ENCODE measurements at places on chromosomes 13 and 19. TPM values are rescaled to one million over a fixed set of nuclear protein-coding genes. Genes with fewer than 3 reads are reported as not detected.
A peak's percentile ranks its signal among the peaks of the same experiment; 100 is the strongest.

NLRP12 gene
- 3.6 TPM for total RNA-seq

PCDH20 gene
- total RNA-seq = 0.29 TPM

IGFL2 gene
- not detected for total RNA-seq

GRCh38 chr13:45362939-45363338 lies 22.0 kb upstream of the TPT1 start:
- DNase-seq = peak; percentile 90

DNA sequence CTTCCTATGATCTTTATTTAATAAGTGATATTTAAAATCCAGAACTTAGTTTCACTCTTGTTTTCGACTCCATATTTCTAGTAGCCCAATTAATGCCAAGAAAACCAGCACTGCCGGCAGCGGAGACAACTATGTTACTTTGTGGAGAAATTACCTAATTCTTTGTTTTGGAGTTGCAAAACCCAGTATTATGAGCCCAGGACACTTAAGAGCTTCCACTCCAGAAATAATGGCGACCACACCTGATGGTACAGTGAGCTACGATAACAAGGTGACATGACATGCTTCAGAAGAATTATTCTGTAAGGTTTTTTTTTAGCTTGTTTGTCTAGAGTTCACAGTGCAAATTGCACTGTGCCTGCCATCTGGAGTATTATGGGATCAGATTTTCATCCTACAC lies 136.4 kb downstream of the ZAR1L start:
- no peak for DNase-seq

NCAN gene
- total RNA-seq = 1.5 TPM

RETN gene
- not detected for total RNA-seq

DNA sequence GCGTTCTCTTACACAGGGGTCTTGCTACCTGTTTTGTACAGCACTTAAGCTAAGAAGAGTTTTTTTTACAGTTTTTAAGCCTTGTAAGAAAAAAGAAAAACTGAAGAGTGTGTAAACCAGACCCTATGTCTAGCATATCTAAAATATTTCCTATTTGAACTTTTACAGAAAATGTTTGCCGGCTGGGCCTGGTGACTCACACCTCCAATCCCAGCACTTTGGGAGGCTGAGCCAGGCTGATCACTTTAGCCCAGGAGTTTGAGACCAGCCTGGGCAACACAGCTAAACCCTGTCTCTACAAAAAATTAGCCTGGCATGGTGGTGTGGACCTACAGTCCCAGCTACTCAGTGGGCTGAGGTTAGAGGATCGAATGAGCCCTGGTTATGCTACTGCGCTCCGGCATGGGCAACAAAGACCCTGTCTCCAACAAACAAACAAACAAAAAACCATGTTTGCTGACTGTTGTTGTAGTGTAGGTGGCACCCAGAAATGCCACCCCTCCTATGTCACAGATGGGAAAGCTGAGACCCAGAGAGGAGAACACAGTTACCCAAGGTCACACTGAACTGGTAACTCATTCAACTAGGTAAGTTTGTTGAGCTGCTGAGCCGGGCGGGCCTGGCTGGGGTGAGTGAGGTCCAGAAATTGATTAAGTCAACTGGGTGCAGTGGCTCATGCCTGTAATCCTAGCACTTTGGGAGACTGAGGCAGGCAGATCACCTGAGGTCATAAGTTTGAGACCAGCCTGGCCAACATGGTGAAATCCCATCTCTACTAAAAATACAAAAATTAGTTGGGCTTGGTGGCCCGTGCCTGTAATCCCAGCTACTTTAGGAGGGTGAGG lies 1.9 kb upstream of the VASP start:
- DNase-seq = no peak

SNAPC2 gene
- total RNA-seq = 17.8 TPM

GRCh38 chr13:24161980-24162525 lies 1.5 kb downstream of the SPATA13 start:
- DNase-seq = no peak

ZNF274 gene
- total RNA-seq = 28.7 TPM

ZNF681 gene
- total RNA-seq = 10.4 TPM

ZBTB45 gene
- total RNA-seq = 18.8 TPM

GRCh38 chr13:31154939-31155338 lies 6.8 kb downstream of the HSPH1 start:
- DNase-seq = no peak

- DNase-seq = no peak
Observed at GRCh38 chr13:99327761-99328160, 20.6 kb upstream of the GPR183 start.

ZNF486 gene
- 21.5 TPM for total RNA-seq

DNA sequence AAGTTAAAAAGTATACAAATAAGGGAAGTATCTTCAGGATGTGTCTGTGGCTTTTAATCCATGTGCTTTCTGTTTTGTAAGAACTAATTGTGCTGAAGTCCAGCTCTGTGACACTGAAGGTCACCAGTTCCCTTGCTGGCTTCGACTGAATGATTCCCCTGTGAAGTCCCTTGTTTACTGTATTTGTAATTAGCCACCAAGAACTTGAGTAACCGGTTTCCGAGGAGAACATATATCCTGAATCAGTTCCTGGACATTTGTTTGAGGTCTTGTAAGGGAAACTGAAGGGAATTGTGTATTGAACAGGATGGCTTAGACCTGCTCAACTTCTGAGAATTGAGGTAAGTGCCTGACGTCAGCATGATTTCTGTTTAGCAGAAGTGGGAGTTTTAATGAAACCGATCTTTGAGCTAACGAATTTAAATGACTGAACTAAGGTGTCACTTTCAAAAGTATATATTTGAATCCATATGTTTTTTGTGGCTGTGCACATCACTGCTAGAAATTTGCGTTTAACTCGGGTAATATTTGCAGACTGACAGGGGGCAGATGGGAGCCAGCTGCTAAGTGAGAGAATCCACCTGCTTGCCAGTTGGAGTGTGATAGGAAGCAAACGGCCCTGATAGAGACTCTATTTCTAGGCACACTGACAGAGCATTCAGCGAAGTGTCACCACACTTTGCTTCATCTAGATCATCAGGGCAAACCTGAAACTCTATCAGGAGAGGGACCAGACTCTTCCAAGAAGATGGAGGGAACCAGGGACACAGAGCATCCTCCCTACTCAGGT lies 530.0 kb downstream of the RFC3 start:
- no peak for DNase-seq

ZNF665 gene
- 3.7 TPM for total RNA-seq

DNA sequence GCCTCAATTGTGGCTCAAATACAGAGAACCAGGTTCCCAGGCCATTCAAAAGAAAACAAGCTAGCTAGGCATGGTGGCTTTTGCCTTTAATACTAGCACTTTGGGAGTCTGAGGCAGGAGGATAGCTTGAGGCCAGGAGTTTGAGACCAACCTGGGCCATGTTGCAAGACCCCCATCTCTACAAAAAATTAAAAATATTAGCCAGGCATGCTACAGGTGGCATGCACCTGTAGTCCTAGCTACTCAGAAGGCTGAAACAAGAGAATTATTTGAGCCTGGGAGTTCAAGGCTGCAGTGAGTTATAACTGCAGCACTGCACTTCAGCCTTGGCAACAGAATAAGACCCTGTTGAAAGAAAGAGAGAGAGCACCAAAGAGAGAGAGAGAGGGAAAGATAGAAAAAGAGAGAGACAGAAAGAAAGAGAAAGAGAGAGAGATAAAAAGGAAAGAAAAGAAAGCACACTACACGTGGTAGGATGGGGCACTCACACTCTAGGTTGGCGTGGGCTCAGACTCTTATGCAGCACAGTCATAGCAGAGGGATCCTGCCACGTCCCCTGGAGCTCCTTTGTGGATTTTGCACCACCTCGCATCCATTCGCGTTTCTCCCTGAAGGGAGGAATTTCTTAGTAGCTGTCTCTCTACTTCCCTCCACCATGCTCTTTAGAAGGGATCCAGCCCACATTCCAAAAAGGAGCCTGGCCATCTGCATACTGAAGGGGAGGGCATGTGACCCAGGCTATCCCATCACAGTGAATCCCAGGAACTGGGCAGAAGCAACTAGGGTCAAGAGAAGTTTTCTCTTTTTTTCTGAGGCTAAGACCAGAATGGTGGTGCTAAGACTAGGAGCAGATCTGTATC lies 789.9 kb downstream of the UQCRFS1 start:
- DNase-seq = no peak

KIR2DL1 gene
- not detected for total RNA-seq

DNA sequence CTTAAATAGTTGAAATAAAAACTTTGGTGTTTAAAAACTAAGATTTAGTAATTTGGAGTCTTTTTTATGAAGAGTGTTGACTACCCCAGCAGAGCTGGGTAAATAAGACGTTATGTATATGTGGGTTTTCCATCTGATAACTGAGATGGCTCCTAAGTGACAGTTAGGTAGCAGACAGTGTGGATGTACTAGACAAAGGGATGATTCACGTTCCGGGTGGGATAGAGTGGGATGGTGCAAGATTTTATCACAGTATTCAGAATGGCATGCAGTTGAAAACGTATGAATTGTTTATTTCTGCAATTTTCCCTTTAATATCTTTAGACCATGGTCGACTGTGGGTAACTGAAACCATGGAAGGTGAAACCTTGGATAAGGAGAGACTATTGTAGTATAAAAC lies 50.4 kb downstream of the NAA16 start:
- no peak for DNase-seq

DNA sequence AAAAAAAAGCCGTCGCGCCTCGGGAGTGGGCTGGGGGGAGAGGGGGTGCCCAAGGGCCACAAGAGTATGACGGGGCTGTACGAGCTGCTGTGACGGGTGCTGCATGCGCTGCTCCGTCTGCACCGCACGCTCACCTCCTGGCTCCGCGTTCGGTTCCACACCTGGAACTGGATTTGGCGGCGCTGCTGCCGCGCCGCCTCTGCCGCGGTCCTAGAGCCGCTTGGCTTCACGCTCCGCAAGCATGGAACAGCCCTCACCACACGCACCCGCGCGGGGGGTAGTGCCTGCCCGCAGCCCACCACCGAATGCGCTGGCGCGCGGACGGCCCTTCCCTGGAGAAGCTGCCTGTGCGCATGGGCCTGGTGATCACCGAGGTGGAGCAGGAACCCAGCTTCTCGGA lies 18.8 kb downstream of the C1QTNF9 start:
- no peak for DNase-seq

VSIG10L gene
- 5.6 TPM for total RNA-seq

GRCh38 chr13:21938168-21938567 lies 267.3 kb downstream of the FGF9 start:
- no peak for DNase-seq

- no peak for DNase-seq
Observed at GRCh38 chr13:33033051-33033812, 17.0 kb downstream of the KL start.

DNA sequence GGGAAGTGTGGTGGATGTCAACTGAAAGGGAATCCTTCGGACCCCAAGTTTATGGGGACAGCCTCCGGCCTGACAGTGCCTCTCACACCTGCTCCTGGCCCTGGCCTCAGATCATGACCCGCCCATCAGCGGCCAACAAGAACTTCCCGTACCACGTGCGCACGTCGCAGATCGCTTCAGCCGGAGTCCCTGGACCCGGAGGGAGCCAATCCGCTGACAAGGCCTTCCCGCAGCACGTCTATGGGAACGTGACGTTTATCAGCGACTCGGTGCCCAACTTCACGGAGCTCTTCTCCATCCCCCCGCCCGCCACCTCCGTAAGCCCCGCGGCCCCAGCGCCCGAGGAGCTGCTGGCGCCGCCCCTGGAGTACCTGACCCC lies 2.0 kb upstream of the MEGF8 start:
- DNase-seq = peak; percentile 90

GRCh38 chr19:10471909-10472308 lies 31.2 kb downstream of the KEAP1 start:
- no peak for DNase-seq

MUC16 gene
- total RNA-seq = 0.22 TPM

GRCh38 chr13:110028311-110028710 lies 241.9 kb upstream of the IRS2 start:
- no peak for DNase-seq

CEACAM7 gene
- total RNA-seq = not detected

Measured in H9 (cell line).